Stimulated activated CD4-positive, alpha-beta T cell treated with anti-CD3 and anti-CD28 coated beads, TNF-alpha, amount 100 ng/mL, for 4 hours (primary cell): ENCODE measurements at places on chromosomes 4 and X.

- DNase-seq, result no peak
Observed at GRCh38 chr4:19301527-19301926, 950.2 kb upstream of the SLIT2 start.

- no peak for DNase-seq
Observed at GRCh38 chr4:139015948-139016471, 429 bp downstream of the NOCT start.

DNA sequence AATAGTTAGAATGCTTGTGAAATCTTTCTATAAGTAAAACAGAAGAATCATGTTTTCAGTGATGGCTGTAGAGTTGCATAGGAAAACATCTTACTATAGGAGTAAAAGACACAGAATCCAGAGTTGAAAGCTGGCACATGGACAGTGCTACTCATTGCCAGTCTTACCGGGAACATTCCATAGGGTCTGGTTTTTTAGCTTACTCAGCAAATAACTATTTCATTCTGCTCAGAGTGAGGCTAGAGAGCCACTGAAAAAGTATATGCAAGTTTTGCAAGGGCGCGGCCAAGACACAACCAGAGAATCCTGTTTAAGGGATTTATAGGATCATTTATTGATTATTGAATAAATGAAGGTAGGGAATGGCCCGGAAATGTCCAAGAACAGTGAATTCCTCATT is 60.3 kb downstream of the MTHFD2L start:
- DNase-seq, result no peak

GRCh38 chr4:96916711-96917110 is 1076.8 kb downstream of the PDHA2 start:
- no peak for DNase-seq

- DNase-seq, result no peak
Observed at GRCh38 chr4:76342191-76342590, 35.7 kb downstream of the STBD1 start.

GRCh38 chr4:118340109-118340508 is 12.7 kb downstream of the PRSS12 start:
- no peak for DNase-seq

DNA sequence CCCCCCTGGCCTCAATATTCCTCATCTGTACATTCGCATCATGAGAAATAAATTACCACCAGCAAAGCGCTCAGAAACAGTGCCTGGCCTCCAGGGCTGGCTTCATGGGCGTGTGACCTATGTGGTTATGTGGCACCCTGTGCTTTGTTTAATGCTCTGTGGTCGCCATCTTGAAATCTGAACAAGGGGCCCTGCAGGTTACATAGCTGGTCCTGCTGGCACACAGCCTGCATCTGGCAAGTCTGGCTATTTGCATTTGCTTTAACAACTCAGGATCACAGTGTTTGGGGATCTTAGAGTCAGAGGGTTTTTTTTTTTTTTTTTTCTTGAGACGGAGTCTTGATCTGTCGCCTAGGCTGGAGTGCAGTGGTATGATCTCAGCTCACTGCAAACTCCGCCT is 9.9 kb downstream of the FOXP3 start:
- no peak for DNase-seq

GRCh38 chr4:184513802-184514120 is 39.4 kb upstream of the IRF2 start:
- DNase-seq, result no peak

DNA sequence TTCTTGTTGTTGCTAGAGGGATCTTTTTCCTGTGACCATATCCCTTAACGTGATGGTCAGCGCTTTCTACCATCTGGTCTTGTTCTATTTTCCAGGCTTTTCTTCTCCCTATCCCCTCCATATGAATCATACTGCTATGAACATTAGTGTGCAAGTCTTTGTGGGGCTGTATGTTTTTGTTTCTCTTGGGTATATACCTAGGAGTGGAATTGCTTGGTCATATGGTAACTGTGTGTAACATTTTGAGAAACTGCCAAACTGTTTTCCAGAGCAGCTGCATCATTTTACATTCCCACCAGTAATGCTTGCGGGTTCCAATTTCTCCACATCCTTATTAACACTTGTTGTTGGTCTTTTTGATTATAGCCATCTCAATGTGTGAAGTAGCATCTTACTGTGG is 121.4 kb downstream of the SPRY1 start:
- no peak for DNase-seq

GRCh38 chr4:186264660-186265059 is 1.3 kb upstream of the F11 start:
- no peak for DNase-seq
